Activated B cell treated with CpG ODN at 0.5 μM for 24 hours (primary cell): ENCODE measurements at places on chromosomes 12 and 14. TPM values are rescaled to one million over a fixed set of nuclear protein-coding genes. Genes with fewer than 3 reads are reported as not detected.

DNA sequence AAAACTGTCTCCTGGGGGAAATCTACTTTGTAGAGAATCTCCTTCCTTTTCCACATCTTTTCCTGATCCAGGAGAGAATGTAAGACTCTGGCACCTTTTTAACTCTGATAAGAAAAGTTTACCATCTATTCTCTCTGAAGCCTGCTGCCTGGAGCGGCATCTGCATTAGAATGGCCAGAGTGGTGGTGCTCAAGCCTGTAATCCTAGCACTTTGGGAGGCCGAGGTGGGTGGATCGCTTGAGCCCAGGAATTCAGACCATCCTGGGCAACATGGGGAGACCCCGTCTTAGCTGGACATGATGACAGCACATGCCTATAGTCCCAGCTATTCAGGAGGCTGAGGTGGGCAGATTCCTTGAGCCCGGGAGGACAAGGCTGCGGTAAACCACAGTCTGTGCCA lies 1.4 kb upstream of the CHFR start:
- H3K27ac ChIP-seq = peak overlapping the region; percentile 71
- H3K4me3 ChIP-seq = peak overlapping the region; percentile 8
- H3K36me3 ChIP-seq = peaks cover 19% of the 10 kb centered on the region

DNA sequence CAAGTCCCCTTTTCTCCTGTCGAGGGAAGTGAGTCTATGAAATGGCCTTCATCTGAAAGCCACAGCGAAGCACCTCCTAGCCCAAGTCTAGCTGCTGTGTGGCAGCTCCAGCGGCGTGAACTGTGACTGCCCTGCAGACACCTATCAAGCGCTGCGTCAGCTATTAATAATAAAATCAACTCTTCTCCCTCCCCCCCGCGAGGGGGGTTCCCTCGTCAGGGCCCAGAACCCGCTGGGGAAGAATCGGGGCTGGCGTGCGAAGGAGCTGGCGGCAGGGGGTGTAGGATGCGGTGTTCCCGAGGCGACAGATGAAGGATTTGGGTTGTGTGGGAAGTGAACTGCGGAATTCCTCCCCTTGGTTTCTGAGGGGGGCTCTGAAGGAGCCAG lies 662 bp upstream of the ATP2A2 start:
- H3K36me3 ChIP-seq = peaks cover 34% of the 10 kb centered on the region
- H3K27me3 ChIP-seq = no peaks in the 10 kb centered on the region
- H3K4me3 ChIP-seq = peak overlapping the region; percentile 96
- no peak for DNase-seq
- H3K27ac ChIP-seq = peak overlapping the region; percentile 97
- H3K4me1 ChIP-seq = peaks cover 39% of the 10 kb centered on the region

DNA sequence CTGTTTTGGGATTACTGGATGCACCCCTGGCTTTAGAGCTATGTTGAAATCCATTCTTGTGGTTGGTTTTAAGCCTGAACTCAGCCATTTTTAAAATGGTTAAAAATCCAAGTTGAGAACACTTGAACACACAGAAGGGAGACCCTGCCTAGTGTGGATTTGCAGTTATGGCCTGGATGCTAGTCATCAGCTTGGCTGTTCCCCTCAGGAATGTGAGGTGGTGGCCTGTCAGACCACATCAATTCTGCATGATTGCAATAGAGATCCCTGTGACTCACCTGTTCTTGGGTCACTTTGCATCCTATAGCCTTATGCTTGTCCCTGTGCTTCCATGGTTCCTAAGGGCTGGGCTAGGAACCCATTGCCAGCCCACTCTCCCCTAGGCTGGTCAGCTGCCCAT lies 454.1 kb downstream of the ATP23 start:
- no peaks in the 10 kb centered on the region for H3K4me1 ChIP-seq
- H3K4me3 ChIP-seq = no peak overlapping the region
- no peak for DNase-seq
- H3K27me3 ChIP-seq = peaks cover 6% of the 10 kb centered on the region
- no peaks in the 10 kb centered on the region for H3K36me3 ChIP-seq

- H3K4me1 ChIP-seq = no peaks in the 10 kb centered on the region
- no peak overlapping the region for H3K4me3 ChIP-seq
- peaks cover 18% of the 10 kb centered on the region for H3K27me3 ChIP-seq
- H3K27ac ChIP-seq = no peak overlapping the region
Measured at GRCh38 chr14:24761141-24761540, 127.2 kb upstream of the GZMB start.

- no peaks in the 10 kb centered on the region for H3K36me3 ChIP-seq
- DNase-seq = no peak
- no peak overlapping the region for H3K27ac ChIP-seq
- no peaks in the 10 kb centered on the region for H3K4me1 ChIP-seq
- H3K4me3 ChIP-seq = no peak overlapping the region
Measured at GRCh38 chr12:29200586-29200985, 51.5 kb downstream of the FAR2 start.

Gene TCL1B
- total RNA-seq = 1.1 and 1.2 TPM in 2 replicates
